ENCODE measurements at places on chromosomes 5 and 9.

DNA sequence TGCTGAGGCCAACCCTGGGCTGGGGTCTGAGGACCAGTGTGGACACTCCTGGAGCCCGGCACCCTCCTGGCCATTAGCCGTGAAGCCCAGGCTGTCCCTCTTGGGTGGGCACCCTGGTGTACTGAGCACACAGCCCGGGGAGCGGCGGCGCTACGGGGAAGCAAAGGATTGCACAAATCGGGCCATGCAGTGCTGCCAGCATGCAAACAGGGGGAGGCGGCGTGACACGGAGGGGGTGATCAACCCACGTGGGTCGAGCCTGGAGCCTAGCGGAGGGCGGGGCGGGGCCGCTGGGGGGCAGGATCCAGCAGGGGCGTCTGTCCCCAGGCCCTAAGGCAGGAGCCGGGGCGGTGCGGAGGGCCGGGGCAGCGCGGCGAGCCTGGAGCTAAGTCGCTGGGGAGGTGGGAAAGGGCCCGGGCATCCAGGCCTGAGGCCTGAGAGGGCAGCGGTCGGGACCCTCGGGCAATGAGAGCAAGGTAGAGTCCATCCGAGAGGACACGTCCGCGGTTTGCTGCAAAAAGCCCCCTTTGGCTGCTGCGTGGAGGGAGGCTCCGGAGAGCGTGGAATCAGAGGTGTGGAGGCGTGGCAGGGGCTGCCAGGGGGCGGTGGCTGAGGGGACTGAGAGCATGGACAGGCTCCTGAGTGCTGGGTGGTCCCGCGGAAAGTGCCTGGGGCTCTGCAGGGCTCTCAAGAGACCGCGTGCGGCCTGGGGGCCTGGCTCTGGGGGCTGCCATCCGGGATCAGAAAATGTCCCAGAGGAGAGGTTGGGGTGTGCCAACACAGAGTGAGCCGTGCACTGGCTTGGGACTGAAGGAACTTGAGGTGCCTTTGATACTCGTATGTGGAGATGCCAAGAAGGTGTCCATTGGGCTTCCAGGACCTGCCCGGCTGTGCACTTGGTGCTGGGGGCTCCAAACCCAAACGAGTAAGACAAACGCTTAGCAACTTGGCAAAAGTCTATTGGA, 94.2 kb downstream of the BARX1 start:
- no peak for DNase-seq

DNA sequence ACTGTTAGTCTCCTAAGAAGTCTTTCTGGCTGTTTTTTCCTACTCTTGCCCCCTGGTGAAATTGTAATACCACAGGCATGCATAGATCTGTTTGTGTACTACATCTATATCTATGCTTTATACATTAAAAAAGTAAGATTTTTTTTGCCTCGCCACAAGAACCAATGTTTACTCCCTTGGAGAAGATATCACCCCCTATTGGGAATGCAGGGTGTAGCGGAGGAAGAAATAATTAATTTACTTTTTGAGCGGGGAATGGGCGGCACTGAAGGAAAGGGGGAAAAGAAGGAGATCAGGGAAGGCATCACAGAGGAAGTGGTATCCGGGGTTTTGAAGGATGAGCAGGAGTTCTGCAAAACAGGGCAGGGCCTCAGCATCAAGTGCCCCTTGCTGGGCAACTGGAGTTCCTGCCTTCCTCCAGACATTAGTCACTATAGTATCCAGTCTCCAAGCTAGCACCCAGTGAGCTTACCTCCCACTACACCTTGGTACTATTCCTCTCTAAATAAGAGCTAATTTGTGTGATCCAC, 134.9 kb downstream of the GABBR2 start:
- no peak for DNase-seq

DNA sequence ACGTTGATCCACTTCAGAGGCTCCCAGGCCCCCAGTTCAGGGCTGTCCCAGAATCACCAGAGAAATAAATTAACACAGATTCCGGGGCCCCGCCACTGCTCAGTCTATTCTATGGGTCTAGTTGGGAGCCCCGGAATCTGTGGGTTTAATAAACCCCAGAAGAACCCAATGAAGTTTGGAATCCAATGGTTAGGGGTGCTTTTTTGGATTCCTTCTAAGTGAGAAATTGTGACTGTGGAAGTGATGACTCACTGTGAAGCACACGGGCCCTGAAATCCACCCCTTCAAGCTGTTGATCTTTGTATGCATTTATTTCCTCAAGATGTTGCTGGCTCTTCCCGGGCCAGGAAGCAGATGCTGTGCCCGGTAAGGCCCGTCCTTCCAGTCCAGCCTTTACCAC, 57.3 kb upstream of the SLC28A3 start:
- no peak for DNase-seq

GRCh38 chr5:6596388-6596787, 36.5 kb downstream of the NSUN2 start:
- DNase-seq: no peak

GRCh38 chr5:131109540-131110255, 55.4 kb downstream of the HINT1 start:
- DNase-seq: no peak

- DNase-seq: no peak
Observed at GRCh38 chr9:106893088-106893487, 30.1 kb downstream of the ZNF462 start.

DNA sequence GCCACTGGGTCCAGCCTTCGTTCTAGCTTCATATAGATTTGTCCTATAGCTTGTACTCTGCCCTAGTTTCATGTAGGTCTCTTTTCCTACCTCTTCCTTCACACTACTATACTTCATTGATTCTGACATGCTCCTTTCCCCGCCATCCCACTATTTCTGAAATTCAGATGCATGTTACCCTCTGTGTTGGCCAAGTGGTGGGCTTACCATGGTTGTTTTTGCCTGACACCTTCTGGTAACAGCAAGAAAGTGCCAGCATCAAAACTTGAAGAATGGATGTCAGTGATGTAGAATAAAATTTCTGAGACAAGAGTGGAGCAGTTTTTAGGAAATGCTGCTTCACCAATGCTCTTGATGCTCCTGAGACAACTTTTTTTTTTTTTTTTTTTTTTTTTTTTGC, 19.5 kb upstream of the SERINC5 start:
- DNase-seq: no peak

GRCh38 chr9:134939080-134939733, 21.5 kb upstream of the FCN1 start:
- DNase-seq: no peak

GRCh38 chr5:171335616-171336015, 26.6 kb downstream of the TLX3 start:
- no peak for DNase-seq

DNA sequence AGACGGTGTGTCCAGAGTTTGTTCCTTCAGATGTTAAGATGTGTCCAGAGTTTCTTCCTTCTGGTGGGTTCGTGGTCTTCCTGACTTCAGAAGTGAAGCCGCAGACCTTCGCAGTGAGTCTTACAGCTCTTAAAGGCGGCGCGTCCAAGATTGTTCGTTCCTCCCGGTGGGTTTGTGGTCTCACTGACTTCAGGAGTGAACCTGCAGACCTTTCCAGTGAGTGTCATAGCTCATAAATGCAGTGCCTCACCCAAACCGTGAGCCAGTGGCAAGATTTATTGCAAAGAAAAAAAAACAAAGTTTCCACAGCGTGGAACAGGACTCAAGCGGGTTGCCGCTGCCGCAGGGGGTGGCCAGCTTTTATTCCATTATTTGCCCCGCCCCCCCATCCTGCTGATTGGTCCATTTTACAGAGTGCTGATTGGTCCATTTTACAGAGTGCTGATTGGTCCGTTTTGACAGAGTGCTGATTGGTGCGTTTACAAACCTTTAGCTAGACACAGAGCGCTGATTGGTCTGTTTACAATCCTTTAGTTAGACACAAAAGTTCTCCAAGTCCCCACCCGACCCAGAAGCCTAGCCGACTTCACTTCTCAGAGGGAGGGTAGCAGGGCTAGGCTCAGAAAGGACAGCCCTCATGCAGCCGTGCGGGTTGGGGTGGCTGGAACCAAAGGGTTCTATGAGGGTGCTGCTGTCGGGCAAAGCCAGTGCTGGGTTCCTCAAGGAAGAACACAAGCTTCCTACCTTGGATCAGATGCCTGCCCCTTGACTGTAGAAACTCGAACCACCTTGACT, 9.1 kb upstream of the RNF130 start:
- DNase-seq: no peak

Measured in stimulated activated CD8-positive, alpha-beta memory T cell treated with anti-CD3 and anti-CD28 coated beads, Interleukin-4, amount 100 ng/mL, for 1 hour (primary cell).